Central memory CD4-positive, alpha-beta T cell (primary cell): ENCODE measurements at places on chromosomes 2 and 18.

- no peak for DNase-seq
Measured at GRCh38 chr18:12102136-12102842, 8.6 kb downstream of the ANKRD62 start.

DNA sequence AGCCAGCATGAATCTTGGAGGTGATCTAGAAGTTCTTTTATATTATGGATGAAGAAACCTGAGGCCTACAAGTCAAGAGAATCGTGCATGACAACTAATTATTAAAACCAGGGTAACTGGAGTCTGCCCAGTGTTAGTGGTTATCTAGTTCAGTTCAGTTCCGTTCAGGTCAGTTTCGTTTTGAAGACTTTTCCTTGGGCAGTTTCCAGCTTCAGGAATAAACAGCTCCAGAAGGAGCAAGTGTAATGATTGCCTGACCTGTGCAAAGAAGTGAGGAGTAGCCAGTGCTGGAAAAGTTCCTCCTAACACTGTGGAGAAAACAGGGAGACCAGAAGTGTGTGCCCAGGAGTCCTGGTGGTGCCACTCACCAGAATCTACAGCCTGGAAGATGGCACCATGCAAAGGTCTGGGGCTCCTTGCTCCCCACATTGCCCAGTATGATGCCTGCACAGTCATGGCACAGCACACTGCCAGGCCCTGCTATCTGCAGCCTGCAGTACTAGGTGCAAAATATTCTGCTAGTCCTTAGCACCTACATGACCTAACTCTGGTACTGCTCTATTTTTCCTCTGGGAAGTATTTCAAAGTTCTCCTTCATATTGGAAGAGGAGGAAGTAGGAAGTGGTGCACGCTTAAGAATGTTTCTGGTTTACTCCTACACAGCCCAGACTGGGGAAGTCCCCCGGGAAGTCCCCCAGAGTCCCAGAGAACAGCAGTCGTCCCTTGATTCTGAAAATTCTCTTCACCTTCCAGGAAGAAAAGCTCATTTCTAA lies 65.8 kb downstream of the SUMO1 start:
- no peak for DNase-seq

DNA sequence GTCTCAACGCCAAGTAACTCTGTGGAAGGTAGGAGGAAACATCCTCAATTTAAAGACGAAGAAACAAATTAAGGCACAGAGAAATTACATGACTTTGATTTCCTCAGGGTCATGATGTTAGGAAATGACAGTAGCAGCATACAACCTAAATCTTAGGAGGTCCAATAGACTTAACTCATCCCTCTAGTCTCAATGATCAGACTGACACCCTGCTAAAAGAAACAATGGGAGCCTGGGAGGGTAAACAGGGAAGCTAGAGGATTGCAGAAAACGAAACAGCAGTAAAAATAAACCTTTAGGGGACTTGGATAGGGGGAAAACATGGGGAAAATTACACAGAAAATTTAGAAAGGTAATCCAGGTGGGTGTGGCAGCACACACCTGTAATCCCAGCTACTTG lies 56.0 kb downstream of the ROCK2 start:
- DNase-seq: no peak

- DNase-seq: no peak
Measured at GRCh38 chr18:63197246-63197869, 122.2 kb downstream of the BCL2 start.

- DNase-seq: no peak
Measured at GRCh38 chr18:7726522-7726921, 159.4 kb downstream of the PTPRM start.

- DNase-seq: no peak
Measured at GRCh38 chr2:39994151-39994550, 215.1 kb upstream of the THUMPD2 start.

DNA sequence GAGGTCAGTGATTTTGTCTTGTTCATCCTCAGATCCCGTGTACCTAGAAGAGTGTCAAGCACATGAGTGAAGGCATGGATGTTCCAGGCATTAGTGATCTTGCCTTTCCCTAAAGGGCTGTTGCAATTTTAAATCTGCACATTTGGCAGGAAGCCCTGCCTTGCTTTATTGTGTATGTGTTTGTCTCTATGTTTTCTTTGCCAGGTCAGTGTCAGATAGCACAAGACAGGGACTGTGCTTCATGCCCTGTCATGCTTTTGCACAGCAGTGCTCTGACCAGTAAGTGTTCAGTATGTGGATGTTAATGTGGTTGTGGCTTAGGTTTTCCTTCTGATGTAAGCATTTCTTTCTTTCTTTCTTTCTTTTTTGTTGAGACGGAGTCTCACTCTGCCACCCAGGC lies 131.5 kb downstream of the RGPD3 start:
- DNase-seq: no peak

- DNase-seq: no peak
Measured at GRCh38 chr2:45963816-45964215, 312.3 kb downstream of the PRKCE start.

DNA sequence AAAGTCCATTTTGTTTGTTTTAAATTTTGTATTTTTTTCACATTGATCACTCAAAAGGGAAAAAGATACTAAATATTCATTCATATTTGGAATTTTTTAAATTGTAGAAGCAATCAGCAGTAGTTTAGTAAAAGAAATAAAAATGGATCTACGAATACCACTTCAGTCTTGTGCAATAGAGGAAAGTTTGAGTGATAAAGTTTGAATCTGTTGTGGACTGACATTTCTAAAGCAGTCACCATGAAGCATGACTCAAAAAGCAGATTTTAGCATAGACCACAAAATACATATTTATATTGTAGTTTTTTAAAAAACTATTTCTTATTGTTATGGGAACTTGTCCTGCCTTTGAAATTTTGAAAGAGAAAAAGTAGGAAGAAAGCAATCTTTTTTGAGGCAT lies 520.5 kb upstream of the ZEB2 start:
- DNase-seq: no peak

- peak; percentile 31 for DNase-seq
Measured at GRCh38 chr2:241272303-241273209, 42.9 kb downstream of the HDLBP start.

- no peak for DNase-seq
Measured at GRCh38 chr2:163155279-163155883, 316.8 kb upstream of the KCNH7 start.

GRCh38 chr2:239193925-239194677 lies 206.7 kb downstream of the HDAC4 start:
- no peak for DNase-seq

- peak; percentile 79 for DNase-seq
Measured at GRCh38 chr2:37625796-37626571, 45.5 kb downstream of the CDC42EP3 start.

GRCh38 chr2:240566203-240567136 lies 1.8 kb upstream of the RNPEPL1 start:
- peak; percentile 91 for DNase-seq

DNA sequence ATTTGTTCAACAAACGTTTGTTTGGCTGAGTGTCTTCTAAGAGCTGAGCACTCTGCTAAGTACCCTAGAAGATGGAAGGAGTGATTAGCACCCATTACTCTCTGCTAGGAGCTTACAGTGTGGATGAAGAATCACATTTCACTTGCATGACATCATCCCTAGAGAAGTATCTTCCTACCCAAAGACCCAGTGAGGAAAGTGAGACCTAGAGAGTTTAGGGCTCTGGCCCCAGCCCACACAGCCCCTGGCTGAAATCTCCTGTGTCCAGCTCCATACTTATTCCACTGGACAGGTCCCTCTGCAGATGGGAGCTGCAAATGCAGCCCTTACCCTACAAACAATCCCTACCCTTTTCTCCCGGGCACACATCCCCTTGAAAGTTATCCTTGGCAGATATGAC lies 26.8 kb upstream of the EPAS1 start:
- no peak for DNase-seq

GRCh38 chr2:11398750-11399437 lies 54.5 kb upstream of the ROCK2 start:
- DNase-seq: no peak

DNA sequence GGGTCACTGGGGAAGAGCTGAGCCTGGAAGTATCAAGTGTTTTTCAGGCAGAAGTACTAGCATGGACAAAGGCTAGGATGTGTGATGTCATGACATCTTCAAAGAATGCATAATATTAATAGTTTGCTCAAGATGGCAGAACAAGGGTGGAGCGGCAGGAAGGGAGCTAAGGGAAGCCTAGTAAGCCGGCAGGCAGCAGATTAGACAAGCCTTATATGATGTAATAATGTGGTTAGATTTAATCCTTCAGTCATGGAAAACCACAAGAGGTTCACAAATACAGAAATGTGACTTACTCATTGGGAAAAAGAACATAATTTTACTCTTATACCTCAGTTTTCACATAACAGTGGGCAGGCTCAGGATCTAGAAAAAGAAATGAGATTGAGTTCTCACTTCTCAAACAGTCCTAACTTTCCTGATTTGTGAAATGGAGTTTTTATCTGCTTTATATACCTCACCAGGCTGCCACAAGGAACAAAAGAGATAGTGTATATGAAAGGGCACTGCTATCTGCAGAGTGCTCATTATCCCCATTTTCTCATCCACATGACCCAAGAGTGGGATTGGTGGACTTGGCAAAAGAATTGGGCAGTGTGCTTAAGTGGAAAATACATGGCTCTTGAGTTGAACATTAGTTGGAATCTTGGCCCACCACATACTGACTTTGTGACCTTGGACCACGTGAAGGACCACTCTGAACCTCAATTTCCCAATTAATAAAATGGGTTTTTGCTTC lies 89.1 kb upstream of the LHCGR start:
- DNase-seq: no peak

DNA sequence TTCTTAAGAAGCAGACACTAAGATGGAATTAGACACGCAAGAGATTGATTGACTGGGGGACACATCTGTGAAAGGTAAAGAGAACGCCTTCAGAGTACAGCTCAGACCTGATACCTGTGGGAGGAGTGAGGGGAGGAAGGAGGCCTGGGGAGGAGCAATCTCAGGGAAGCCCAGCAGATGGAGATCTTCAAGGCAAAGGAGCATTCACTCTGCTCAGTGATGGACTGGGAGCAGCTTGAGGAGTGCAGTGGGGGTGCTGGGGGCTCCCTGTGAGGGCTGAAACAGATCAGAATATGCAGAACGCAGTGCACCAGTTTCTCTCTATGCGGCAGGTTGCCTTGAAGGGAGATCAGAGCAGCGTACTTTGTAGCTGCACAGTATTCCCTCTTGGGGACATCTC lies 103.7 kb upstream of the ATP8B1 start:
- no peak for DNase-seq

DNA sequence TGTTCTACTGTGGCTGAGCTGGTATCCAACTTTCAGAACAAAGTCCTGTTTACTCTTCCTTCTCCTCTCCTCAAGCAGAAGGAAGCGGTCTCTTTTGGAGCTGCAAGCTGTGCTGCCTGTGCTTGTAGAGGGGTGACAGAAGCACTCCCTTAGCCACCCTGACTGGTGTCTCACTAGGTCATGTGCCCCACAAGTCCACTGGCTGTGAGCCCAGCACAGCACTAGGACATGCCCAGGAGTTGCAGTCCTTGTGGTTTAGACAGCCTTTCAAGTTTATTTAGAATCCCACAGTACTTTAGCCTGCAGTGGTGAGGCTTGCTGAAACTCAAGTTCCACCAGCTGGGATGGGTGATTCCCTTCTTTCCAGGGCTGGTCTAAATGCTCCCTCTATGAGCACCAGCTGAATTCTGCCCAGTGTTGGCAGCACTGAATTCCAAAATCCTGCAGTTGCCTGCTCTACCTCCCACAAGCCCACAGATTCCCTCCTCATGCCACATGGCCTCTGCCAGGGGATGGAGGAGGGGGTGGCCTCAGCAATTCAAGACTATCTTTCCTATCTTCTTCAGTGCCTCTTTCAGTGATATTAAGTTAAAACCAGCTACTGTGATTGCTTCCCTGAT lies 61.2 kb downstream of the CCDC85A start:
- no peak for DNase-seq

GRCh38 chr2:157771234-157771633 lies 104.9 kb downstream of the ACVR1 start:
- no peak for DNase-seq

DNA sequence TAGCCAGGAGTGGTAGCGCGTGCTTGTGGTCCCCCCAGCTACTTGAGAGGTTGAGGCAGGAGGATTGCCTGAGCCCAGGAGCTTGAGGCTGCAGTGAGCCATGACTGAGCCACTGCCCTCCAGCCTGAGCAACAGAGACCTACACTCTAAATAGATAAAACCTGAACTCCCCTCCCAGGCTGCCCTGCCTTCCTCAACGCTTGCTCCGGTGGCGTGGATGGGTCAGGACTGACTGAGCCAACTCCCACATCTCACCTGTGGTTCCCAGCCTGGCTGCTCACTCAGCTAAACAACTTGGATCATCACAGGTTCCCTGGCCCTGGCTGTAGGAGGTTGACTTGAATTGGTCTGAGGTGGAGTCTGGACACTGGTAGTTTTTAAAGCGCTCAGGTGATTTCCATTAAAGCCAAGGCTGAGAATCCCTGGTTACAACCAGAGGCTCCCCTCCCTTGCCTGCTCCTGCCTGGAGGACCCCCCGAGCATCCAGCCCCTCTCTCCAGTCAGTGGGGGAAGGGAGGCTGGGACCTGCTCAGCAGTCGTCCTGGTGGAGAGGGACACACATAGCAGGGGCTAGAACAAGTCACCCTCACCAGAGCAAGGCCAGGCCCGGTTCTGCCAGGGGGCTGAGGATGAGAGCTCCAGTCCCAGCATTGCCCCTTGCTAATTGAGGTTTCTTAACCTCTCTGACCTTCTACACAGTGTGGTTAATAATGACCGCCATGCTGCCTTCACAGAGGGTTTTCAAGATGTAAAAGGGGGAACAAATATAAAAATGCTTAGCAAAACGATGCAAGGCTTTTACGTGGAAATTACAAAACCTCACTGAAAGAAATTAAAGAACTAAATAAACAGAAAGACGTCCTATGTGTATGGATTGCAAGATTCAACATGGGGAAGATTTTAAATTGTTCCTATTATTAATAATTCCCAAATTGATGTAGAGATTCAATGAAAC lies 46.9 kb upstream of the TAF1B start:
- no peak for DNase-seq
